Temporal lobe (tissue), 4 donors: ENCODE measurements at places on chromosomes 12 and 14. TPM values are rescaled to one million over a fixed set of nuclear protein-coding genes. Genes with fewer than 3 reads are reported as not detected.

The MAP1LC3B2 gene
- total RNA-seq = 1.2 TPM

The OSBPL8 gene
- 125 TPM for total RNA-seq

The GYS2 gene
- not detected for total RNA-seq

The GPR84 gene
- total RNA-seq = not detected

The M6PR gene
- 59.7 TPM for total RNA-seq

The NPAS3 gene
- 24.1 TPM for total RNA-seq

The CLEC1B gene
- total RNA-seq = not detected

The SYNDIG1L gene
- total RNA-seq = 0.98 TPM

The HELB gene
- 3.9 TPM for total RNA-seq

The TIGAR gene
- 2.5 TPM for total RNA-seq

The TAS2R31 gene
- total RNA-seq = 11.1 TPM

The NTN4 gene
- total RNA-seq = 51.1 TPM

The OTOGL gene
- 0.25 TPM for total RNA-seq

The ARHGEF40 gene
- 15.0 TPM for total RNA-seq

The ARHGEF25 gene
- 23.1 TPM for total RNA-seq

The LYZ gene
- total RNA-seq = 3.2 TPM

The PIP4K2C gene
- total RNA-seq = 10.3 TPM

The SCN8A gene
- 50.6 TPM for total RNA-seq

The PZP gene
- total RNA-seq = under 0.01 TPM

The ATP23 gene
- total RNA-seq = 7.1 TPM

The NUDT4 gene
- total RNA-seq = 93.4 TPM

The GPN3 gene
- total RNA-seq = 15.2 TPM

The TAS2R8 gene
- 0.49 TPM for total RNA-seq

The SYNE3 gene
- total RNA-seq = 0.98 TPM

The ADAMTS20 gene
- total RNA-seq = 0.25 TPM

The TAS2R19 gene
- total RNA-seq = 11.3 TPM

The CLEC4D gene
- not detected for total RNA-seq

The PTPRR gene
- total RNA-seq = 12.8 TPM

The SLC7A7 gene
- total RNA-seq = 1.5 TPM

The NOP9 gene
- total RNA-seq = 17.5 TPM

The KRT80 gene
- total RNA-seq = under 0.01 TPM

The ANKRD33 gene
- not detected for total RNA-seq

The MMP14 gene
- total RNA-seq = 11.3 TPM

The ACSM4 gene
- total RNA-seq = not detected

The MMP17 gene
- 22.4 TPM for total RNA-seq

The EMP1 gene
- 5.2 TPM for total RNA-seq

The CCDC197 gene
- not detected for total RNA-seq

The SIX1 gene
- 1.2 TPM for total RNA-seq

The HHIPL1 gene
- 5.9 TPM for total RNA-seq

The NKX2-1 gene
- 0.49 TPM for total RNA-seq

The NXPH4 gene
- total RNA-seq = 1.7 TPM

The KLHL33 gene
- 0.25 TPM for total RNA-seq

The CLEC6A gene
- not detected for total RNA-seq

The LALBA gene
- not detected for total RNA-seq

The SDS gene
- total RNA-seq = not detected

The RIPK3 gene
- total RNA-seq = 0.25 TPM

The PPTC7 gene
- total RNA-seq = 7.6 TPM

The SBNO1 gene
- 40.1 TPM for total RNA-seq

The TMEM117 gene
- total RNA-seq = 9.3 TPM
